Posterior vena cava (tissue), 2 donors: ENCODE measurements at places on chromosomes 2 and 18. TPM values are rescaled to one million over a fixed set of nuclear protein-coding genes. Genes with fewer than 3 reads are reported as not detected.

Gene CD8B2
- total RNA-seq = not detected

DNA sequence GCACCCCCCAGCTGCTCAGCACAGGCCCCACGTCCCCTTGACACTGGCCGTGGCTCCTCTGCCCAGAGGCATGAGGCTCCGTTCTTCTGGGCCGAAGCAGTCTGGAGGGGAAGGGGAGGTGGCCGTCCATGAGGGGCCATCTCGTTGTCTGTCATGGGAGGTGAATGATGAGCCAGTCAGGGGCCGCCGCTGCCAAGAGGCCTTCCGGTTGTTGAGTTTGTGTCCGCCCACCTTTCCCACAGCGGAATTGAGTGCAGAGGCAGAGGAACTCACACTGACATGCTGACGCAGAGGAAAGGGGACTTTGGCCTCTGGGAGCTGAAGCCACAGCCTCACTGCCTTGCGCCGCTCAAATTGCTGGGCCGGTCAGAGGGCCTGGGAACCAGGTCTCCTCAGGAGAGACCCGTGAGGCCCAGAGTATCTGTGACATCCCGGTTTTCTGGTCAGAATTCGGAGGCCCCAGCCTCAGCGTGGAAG is 268.4 kb downstream of the ATAD2B start:
- no peak for DNase-seq

DNA sequence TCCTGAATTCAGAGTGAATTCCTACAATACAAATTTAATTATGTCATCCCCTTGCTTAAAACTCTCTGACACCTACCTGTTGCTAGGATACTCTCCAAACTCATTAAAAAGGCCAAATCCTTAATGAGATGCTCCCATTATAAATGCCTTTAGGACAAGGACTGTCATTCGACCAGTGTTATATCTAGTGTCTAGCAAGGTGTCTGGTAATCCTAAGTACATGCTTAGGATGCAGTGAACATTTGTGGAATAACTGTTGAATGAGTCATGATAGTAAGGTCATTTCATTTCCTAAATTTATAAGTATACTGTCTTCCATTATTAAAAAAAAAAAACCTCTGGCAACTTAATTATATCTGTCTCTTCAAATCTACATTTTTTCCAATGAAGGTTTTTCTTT is 588.9 kb upstream of the NRXN1 start:
- no peak for DNase-seq

Gene EGR4
- total RNA-seq = not detected

DNA sequence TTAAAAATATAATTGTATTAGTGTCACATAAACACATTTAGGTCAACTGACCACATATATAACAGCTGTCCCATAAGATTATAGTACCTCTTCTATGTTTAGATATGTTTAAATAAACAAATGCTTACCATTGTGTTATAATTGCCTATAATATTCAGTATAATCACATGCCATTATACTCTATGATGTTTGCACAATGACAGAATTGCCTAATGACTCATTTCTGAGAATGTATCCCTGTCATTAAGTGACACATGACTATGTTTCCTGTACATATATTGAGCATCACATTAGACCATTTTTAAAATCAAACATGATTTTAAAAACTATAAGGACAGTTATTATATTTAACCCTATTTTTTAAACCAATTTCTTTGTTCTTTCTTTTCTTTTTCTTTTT is 89.8 kb downstream of the HS6ST1 start:
- no peak for DNase-seq

GRCh38 chr2:60046529-60046928 is 506.9 kb downstream of the BCL11A start:
- no peak for DNase-seq

DNA sequence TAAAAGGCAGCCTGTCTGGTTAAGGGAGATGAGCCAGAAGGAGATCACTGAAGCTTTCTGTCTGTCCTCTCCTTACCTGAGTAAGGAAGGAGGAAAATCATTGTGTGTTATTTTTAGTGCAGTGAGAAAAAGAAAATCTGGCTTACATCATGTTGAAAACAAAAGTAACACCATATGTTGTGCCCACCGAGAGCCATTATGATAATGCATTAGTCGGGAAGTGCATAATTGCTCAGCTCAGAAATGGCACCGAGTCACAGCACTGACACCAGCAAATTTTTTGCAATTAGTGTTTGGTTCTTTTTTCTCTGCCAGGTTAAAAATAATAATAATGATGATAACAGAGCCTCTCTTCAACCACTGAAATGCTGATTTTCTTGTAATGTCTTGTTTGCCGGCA is 46.6 kb downstream of the HNMT start:
- no peak for DNase-seq

GRCh38 chr18:46821856-46822711 is 65.2 kb upstream of the ST8SIA5 start:
- DNase-seq = no peak

DNA sequence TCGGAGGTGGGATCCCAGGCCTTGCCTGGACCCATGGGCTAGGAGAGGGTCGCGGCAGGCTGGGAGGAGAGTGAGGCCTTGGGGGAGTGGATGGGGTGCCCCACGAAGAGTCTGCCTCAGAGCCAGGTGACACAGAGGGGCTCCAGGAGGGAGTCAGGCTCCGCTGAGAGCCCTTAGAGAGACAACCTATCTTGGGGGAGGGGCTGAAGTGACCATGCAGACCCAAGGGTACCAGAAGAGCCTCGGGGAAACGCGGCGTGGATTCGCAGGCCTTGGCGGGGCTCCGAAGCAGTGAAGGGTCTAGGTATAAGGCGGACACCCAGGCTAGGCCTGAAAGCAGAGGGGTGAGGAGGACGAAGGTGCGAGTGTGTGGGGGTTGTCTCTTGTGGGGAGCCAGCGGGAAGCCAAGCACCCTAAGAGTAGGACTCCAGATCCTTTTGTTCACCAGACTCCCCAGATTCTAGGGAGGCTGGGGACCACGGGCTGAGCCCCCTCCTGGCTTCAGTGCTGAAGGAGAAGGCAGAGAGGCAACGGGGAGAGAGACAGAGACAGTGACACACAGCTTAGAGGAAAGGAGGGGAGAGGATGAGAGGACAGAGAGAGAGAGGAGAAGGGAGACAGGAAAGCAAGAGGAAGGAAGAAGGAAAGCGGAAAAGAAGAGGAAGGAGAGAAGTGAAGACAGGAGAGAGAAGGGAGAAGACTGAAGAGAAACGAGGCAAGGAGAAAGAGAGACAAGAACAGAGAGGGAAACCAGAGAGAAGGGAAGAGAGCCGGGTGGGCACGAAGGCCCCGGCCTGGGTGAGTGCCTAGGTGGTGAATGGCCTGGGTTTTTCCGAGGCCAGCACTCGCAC is 1.1 kb upstream of the HOXD11 start:
- peak; percentile 52 for DNase-seq

Gene CABLES1
- total RNA-seq = 10.8 TPM

GRCh38 chr2:178428396-178428806 is 22.6 kb downstream of the PRKRA start:
- no peak for DNase-seq

DNA sequence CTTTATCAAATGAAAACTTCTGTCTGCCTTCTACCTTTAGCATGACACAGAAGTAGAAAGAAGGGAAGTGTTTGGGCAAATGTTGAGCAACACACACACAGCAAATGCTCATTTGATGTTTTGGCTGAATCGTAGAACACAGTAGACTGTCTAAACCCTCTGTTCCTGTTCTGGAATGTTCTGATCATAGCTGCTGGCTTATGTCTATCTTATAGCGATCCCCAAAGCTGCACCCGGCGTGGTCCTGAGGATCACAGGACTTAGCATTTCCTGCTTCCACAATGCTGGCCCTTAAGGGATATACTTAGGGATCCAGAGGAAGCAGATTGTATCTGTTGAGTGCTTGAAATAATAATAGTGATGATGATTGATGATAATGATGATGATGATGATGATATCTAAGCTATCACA is 15.2 kb downstream of the GNLY start:
- DNase-seq = no peak

Gene GCG
- total RNA-seq = not detected

GRCh38 chr2:120791243-120791961 is 55.7 kb downstream of the GLI2 start:
- DNase-seq = no peak
